Uterine smooth muscle cell (primary cell): ENCODE measurements at places on chromosomes 1 and 21. TPM values are rescaled to one million over a fixed set of nuclear protein-coding genes. Genes with fewer than 3 reads are reported as not detected.

ELAPOR1 gene
- 0.44 and 0.50 TPM in 2 replicates for total RNA-seq

MYBPH gene
- total RNA-seq, result 0.11 and 0.75 TPM in 2 replicates

FAM163A gene
- total RNA-seq, result not detected in 2 replicates

SLC9C2 gene
- not detected in 2 replicates for total RNA-seq

FNBP1L gene
- 11.8 and 15.1 TPM in 2 replicates for total RNA-seq

CCDC28B gene
- 10.8 and 11.6 TPM in 2 replicates for total RNA-seq

WDR64 gene
- total RNA-seq, result not detected in 2 replicates

EFNA3 gene
- 0.22 and 0.50 TPM in 2 replicates for total RNA-seq

IFI44L gene
- 2.7 and 4.5 TPM in 2 replicates for total RNA-seq

OR2L13 gene
- total RNA-seq, result not detected in 2 replicates
